ENCODE measurements at places on chromosomes 11 and 22.

- DNase-seq: no peak
Measured at GRCh38 chr22:27512283-27512761, 289.2 kb downstream of the MN1 start.

DNA sequence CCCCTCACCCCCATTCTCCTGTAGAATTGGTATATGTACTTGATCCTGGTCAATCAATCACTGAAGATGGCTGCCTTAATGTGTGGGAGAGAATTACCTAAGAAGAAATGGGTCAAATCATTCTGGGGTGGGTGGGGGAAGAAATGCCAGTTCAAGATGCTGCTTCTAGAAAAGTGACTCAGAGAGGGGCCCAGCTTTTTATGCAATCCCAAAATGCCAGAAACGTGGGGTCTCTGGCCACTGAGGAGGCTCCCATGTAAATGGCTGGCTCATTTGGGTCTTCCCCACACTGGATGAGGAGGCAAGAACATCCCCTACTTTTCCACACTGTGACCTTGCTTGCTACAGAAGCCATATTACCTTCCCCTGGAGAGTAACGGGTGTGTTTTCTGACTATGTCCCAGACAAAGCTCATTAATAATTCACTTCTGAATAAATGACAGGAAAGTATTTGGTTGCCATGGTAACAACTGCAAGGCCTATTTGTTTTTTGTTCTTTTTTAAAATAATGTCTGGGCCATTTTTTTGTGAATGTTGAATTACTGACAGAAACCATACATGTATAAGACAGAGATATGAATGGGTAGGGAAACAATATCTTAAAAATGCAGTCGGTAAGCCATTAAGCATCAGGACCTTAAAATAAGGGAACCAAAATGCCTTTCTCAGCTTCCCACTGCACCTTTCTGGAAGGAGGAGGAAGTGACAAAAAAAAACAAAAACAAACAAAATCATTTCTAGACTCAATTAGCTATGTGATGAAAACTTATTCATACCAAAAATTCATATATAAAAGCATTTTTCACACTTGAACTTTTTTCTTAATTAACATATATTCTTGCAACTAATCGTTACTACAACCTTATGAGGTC is 32.0 kb downstream of the SLC1A2 start:
- no peak for DNase-seq

GRCh38 chr11:22677153-22677903 is 10.9 kb downstream of the GAS2 start:
- DNase-seq: no peak

- DNase-seq: no peak
Measured at GRCh38 chr11:110184456-110184855, 91.3 kb downstream of the ZC3H12C start.

GRCh38 chr11:16799890-16800289 is 61.4 kb downstream of the C11orf58 start:
- DNase-seq: no peak
